ENCODE measurements at places on chromosomes 1 and 21.

DNA sequence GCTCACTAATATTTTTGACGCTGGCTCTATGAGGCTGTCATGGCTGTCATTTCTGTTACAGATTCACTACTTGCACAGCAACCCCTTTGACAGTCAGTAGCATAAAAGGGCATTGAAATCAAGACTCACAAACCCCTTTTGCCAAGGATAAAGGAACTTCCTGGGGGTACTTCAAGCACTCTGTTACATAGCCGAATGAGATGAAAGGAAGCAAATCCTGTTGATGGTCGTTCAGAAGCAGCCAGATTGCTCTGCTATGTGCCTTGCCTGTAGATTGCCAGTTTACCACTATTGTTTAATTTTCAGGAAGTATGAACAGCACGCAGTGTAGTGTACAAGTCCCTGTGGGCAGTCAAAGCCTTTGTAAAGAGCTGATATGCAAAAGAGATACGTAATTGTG lies 296.2 kb downstream of the LRRIQ3 start:
- DNase-seq: no peak

DNA sequence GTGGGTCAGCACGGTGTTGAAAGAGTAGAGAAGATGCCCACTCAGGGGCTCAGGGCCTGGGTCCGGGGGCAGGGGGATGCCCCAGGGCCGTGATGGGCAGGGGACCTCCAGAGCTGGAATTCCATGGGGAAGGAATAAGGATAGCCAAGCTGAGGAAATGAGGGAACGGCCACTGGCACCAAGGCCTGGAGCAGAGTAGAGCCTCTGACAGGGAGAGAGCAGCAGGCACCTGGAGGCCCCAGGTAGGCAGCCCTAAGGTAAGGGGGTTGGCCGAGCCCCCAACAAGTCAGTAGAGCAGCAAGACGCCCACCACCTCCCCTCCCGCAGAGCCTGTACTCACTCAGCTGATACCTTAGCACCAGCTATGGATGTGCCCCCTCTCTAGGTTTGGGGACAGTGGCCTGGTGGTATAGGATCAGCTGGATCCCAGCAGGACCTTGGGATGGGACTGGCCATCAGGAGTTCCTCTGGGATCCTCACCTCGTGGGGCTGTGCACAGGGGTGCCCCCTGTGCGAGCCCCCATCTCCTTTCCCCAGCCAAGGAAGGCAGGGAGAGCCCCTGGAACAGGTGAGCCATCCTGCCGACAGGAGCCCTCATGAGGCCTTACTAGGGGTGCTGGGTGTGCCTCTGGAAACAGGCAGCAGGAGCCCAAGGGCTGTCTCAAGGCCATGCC lies 21.0 kb upstream of the ARF1 start:
- no peak for DNase-seq

- DNase-seq: peak; percentile 75
Observed at GRCh38 chr1:207077470-207078377, 10.9 kb upstream of the C4BPB start.

DNA sequence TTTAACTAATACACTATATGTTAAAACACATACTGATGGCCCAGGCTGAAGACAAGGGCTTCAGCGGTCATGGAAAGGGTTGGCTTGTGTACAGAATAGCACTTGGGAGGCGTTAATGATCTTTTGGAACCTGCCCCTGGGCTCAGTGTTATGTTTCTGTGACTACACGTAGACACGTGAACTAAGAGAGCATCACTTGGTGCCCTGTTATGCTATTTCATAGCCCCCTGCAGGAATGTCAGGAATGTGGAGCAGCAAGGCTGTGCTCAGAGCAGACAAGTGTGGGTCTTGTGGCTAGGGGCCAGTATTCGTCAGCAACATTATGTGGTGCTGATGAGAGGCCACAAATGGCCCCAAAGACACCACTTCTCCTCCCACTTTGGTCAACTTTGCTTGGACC lies 132.4 kb downstream of the MAP3K21 start:
- DNase-seq: no peak

GRCh38 chr21:15514073-15514946 lies 215.5 kb upstream of the USP25 start:
- no peak for DNase-seq
